Pancreas (tissue), 10 donors: ENCODE measurements at places on chromosomes 4 and X.

- no peak for DNase-seq
Measured at GRCh38 chr4:169335331-169335730, 64.6 kb upstream of the SH3RF1 start.

DNA sequence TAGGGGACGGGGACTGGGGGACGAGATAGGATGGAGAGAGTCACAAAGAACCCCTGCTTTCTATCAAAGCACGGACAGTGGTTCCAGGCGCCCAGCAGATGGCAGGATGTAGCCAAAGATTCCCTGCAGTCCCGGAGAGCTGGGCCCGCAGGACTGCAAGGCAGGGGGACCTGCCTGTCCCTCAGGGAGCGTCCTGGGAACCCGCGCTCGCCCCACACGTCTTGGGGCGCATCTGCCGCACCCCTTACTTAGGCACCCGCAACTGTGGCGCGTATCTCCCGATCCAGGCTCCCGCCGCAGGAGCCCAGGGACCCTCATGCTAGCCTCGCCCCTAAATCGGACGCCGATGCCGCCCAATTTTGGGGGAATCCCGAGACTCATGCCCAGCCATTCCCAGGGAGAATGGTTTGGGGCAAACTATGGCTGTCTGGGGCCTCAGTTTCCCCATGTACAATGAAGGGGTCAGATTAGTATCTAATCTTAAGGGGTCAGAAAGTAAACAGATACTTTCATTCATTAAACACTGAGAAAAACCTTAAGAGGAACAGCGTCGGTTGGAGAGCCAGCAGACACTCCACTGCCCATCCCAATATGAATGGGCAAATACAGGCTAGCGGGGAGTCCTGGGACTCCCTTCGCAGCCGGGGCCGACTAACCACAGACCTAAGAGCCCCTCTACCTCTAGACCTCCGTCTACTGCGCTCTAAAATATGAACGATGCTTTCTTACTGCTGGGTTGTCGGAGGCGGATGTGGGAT lies 581 bp upstream of the STK32B start:
- peak; percentile 68 for DNase-seq

DNA sequence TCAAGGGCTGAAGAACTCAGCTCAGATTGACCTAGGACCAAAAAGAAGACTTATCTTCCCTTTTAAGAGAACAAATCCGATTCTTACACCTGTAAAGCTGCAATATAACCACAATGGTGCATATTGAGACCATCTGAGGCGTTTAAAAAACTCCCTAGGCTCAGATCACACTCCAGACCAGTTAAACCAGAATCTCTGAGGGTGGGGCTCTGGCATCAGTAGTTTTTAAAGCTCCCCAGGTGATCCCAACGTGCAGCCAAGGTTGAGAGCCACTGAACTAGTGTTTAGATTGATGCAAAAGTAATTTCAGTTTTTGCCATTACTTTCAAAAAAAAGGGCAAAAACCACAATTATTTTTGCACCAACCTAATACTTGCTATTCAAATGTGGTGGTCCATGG lies 73.9 kb upstream of the GPM6B start:
- no peak for DNase-seq

DNA sequence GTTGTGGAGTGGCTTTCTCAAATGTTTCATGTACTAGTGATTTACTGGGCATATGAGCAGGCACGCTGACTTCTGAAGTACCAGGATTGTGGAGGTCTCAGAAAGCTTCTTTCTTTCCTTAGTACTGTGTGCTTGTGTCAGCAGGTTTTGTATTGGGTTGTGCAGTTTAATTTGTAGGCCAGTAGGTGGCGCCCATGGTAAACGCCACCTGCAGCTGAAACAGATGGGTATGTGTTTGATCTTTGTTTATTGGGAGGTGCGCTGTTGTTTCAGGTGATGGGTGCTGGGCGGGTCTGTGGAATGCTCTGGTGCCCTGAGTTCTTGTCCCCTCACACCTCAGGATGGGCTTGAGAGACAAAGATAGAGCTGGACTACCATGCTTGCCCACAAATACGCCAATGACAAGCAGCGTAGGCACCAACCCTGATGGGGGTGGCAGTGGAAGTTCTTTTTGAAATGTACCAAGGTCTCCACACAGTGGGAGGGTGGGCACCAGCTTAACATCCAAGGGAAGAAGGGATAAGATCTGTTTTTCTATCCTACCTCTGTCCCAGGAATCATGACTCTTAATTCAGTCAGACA lies 141.5 kb downstream of the RPS6KA6 start:
- DNase-seq: no peak

DNA sequence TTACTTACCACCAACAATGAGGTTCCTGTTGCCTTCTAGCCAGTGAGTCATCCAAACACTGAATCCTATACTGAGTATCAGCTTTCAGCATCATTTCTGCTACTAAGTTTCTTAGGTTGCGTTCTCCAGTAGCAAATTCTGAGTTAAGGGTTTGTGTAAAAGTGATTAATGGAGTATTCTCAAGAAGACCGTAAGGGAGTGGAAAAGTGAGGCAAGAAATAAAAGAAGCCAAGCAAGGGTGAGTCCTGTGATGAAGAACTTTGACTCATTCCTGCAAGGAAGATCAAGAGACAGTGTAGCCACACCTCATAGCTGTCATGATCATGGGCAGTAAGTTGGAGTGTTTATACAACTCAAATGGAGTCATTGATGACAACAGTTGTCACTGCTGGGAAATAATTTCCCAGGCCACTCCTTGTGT lies 446.2 kb downstream of the RAPGEF2 start:
- DNase-seq: no peak

- DNase-seq: no peak
Measured at GRCh38 chrX:84475101-84475500, 27.2 kb downstream of the HDX start.

DNA sequence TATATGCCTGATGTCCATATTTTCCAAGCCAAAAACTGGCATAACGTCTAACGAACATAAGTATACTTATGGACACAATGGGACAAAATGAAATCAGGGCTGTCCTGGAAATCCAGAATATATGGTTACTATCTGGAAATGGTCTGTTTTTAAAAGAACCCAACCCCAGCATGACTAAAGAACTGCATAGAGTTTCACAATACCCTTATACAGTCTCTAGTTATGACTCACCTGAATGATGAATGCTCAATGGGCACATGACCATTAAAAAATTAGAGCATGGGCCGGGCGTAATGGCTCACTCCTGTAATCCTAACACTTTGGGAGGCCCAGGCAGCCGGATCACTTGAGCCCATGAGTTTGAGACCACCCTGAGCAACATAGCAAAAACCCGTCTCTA lies 31.8 kb downstream of the AMMECR1 start:
- DNase-seq: no peak

DNA sequence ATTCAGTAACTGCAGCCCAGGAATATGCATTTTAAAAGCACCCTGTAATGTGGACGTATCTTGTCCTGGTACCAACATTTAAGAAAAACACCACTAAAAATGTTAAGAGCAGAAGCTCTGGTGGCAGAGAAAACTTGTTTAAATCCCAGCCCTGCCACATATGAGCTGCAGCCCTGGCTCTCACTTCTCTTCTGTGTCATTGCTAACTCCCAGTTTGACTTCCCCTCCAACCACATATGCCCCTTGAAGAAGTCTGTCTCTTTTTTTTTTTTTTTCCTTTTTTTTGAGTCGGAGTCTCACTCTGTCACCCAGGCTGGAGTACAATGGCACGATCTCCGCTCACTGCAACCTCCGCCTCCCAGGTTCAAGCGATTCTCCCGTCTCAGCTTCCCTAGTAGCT lies 14.8 kb downstream of the LHFPL1 start:
- no peak for DNase-seq
